ENCODE measurements at places on chromosomes 6 and 20.

DNA sequence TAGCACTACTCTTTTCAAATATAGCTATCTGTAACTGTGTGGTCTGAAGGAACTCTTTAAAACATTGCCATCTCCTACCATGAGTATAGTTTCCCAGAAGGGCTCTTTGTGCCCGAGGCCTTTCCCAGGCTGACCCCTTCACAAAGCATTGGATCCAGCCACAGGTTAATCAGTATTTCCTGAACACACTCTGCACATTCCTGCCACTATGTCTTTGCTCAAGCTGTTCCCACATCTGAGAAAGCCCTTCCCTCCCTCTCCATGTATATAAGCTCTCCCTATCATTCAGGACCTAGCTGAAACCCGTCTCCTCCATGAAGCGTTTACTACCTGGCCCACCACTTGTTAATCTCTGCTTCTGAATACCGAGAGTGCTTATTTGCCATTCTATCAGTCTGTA is 47.8 kb upstream of the PKHD1 start:
- DNase-seq: no peak

- no peak for DNase-seq
Observed at GRCh38 chr20:50321797-50322480, 131.3 kb downstream of the CEBPB start.

GRCh38 chr6:17458966-17459365 is 65.6 kb downstream of the CAP2 start:
- no peak for DNase-seq

GRCh38 chr6:314377-314776 is 22.1 kb downstream of the DUSP22 start:
- DNase-seq: no peak

GRCh38 chr20:2991532-2991931 is 51.9 kb upstream of the GNRH2 start:
- DNase-seq: no peak

GRCh38 chr6:131191590-131191989 is 56.3 kb downstream of the AKAP7 start:
- DNase-seq: no peak

- DNase-seq: no peak
Observed at GRCh38 chr20:36873498-36874189, 2.3 kb upstream of the TLDC2 start.

- DNase-seq: no peak
Observed at GRCh38 chr20:46970937-46971630, 76.4 kb downstream of the EYA2 start.

DNA sequence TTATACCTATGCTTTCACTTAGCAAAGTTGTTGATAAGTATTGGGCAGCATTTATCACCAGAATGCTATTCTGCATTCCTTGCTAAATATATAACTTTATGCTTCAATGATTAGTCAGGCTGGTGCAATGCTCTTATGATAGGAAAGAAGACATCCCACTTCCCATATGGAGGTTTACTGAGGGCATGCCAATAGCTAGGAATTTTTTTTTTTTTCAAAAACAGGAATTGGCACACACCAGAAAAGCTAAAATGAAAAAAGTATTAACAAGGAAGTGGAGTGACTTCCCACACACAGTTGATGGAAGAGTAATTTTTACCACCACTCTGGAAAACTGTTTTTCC is 90.8 kb downstream of the FRK start:
- DNase-seq: no peak

GRCh38 chr6:136511926-136512325 is 38.3 kb downstream of the MAP7 start:
- no peak for DNase-seq

DNA sequence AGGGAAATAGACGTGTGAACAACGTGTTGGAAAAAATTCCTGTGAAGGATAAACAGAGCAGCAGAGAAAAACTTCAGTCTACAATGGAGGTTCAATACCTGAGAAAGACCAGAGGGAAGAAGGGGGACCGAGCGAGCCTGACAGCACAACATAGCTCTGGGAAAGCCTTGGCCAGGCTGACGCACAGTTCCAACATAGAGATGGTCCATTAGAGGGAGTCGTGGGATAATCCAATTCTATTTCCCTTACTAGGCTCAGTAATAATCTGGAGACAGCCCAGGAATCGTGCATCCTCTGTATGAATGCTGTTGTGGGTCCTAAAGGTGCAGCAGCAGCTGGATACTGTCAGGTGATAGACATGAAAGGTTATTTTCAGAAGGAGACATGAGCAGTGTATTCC is 370.8 kb upstream of the BTBD3 start:
- no peak for DNase-seq

- no peak for DNase-seq
Observed at GRCh38 chr6:144036835-144037195, 28.8 kb upstream of the PLAGL1 start.

- DNase-seq: no peak
Observed at GRCh38 chr20:39822667-39823066, 860.5 kb downstream of the DHX35 start.

GRCh38 chr6:33197431-33198048 is 2.9 kb downstream of the RXRB start:
- no peak for DNase-seq

DNA sequence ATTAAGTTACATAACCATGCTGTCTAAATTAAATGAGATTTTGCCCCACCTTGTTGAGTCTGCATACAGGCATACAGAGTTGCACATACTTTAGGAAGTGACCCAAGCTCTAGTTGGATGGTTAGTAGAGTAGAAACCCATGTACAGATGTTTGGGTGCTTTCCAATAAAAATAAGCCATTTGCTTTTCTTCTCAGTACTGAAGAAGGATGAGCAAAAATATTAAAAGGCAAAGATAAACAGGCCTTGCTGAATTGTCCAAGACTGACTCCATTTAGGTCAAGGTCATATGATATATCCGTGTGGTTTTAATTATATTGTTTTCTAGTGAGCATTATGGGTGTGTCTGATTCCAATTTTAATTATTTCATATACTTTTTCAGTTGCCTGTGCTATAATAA is 589.4 kb downstream of the RFPL4B start:
- peak; percentile 66 for DNase-seq

DNA sequence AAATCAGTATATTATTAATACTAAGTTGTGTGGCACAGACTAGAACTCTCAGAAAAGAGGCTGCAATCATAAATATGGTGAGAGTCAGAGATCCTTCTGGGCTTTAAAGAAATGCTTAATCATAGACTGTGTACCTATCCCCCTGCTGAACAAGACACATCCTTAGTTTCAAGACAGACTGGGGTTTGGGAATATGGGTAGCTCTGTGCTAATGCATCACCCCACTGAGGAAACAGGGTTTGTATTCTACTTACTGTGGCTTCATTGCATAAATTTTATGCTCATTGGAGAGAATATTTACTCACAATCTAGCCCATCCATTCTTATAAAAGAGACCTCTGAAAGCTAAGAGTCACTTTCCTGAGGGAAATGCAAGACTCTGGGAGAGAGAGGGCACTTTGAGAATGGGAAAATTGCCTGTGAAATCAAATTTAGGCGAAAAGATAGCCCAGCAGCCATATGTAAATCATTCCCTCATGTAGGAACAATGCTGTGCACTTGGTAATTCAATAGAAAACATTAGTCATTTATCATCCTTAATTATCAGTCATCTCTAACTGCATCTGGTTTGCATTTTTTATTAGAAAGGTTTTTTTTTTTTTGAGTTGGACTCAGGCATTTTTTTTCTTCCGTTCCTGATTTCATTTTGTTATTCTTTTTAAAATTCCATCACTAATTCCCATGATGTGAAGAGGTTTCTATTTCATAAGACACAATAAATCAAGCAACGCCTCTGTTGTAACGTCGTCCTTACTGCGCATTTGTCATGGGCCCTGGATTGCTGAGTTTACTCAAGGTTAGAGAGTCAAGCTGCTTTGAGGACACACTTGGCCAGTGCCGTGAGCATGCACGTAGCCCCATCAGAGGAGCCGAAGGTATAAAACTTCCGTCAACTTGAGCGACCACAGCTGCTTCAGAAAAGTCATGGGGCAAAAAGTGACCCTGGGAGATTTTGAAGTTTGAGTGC is 91.8 kb downstream of the TRMT11 start:
- DNase-seq: peak; percentile 27

- no peak for DNase-seq
Observed at GRCh38 chr6:41673704-41674000, 35.4 kb downstream of the MDFI start.

- no peak for DNase-seq
Observed at GRCh38 chr6:35686873-35687555, 1.7 kb downstream of the FKBP5 start.

DNA sequence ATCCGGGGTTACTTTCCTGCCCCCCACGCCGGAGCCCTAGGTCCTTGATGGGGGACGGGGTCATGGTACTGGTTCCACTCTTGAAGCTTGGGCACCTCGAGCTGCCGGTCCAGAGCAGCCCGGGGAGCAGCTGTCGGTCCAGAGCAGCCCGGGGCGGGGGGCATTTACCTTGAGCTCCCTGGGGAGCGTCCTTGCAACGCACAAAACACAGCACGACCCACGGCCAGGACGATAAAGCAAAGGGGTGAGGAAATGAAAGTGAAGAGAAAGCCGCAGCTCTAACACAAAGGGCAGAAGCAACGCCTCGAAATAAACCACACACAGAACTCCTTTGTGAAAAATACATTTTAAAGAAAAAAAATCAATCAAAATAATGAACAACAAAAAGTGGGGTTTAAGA is 39.1 kb downstream of the KCNQ2 start:
- DNase-seq: no peak

- DNase-seq: peak; percentile 59
Observed at GRCh38 chr20:21804802-21805201, 99.3 kb downstream of the PAX1 start.

GRCh38 chr6:163243083-163243482 is 171.4 kb upstream of the QKI start:
- no peak for DNase-seq

DNA sequence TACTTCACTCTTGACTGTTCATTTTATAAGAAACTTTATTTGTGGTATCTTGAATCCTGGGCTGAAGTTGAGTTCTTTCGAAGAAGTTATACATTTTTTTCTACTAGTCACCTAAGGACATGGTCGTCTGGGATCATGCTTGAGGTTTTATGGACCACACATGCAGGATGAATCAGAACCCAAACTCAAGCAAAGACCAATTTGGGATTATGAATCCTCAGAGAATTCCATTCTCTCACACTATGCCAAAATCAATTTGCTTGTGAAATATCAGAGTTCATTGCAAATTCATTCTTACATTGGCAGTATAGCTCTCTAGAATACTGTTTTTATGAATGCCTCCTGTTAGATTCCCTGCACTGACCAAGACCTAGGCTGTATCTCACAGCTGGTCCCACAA is 114.3 kb upstream of the HDAC2 start:
- no peak for DNase-seq

- DNase-seq: peak; percentile 84
Observed at GRCh38 chr6:127192911-127193541, 73.6 kb upstream of the RNF146 start.

DNA sequence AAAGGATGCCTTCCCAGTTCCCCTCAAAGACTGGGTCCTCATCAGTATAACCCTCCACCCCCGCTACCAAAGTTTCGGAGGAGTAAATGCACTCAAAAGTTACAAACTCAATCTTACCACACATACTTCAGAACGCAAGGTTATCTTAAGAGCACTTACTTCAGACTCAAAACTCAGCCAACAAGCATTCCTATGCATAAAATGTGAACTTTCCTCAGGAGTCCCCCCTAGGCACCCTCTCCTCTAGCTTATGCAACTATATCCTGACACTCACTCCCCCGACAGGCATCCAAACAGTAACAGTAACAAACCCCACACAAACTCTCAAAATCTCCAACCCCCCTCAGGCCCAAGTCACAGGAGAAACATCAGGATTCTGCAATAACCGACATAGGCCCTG is 11.1 kb upstream of the ADTRP start:
- DNase-seq: no peak

- no peak for DNase-seq
Observed at GRCh38 chr6:112054555-112055190, 769 bp downstream of the CCN6 start.

GRCh38 chr20:48789185-48789668 is 38.6 kb downstream of the PREX1 start:
- DNase-seq: no peak

DNA sequence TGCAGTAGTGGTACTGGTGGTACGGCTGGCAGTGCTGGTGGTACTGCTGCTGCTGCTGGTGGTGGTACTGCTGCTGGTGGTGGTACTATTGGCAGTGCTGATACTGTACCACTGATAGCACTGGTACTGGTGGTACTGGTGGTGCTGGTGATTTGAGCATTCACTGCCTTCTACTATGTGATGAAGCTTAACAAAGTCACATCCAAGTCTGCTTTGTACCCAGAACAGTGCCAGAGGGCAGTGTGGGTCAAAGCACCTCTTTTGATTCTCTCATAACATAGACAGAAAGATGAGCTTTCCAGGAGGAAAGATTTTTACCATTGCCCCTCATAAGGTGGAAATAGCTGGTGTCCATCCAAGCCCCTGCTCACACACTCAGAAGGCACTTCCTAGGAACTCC is 48.7 kb downstream of the ANKRD6 start:
- DNase-seq: no peak

- no peak for DNase-seq
Observed at GRCh38 chr20:5848711-5849505, 98.7 kb downstream of the SHLD1 start.

- peak; percentile 21 for DNase-seq
Observed at GRCh38 chr6:72322771-72323170, 299.1 kb upstream of the KCNQ5 start.

DNA sequence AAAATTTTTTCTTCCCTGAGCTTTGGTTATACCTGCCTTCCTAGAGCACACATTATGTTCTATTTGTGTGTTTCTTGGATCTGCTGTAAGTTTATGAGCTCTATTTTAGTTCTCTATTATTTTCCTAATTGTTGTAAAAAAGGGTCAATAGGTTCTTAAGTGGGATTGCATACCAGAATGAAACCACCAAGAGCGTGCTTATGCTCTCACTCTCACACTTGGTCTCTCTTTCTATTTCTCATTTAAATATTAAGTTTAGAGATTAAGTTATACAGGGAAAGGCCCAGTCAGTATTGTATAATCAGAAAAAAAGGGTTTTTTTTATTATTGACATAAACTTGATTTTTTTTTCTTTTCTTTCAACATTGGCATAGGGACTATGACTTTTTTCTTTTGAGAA is 96.8 kb downstream of the RIMS1 start:
- no peak for DNase-seq

GRCh38 chr6:110778333-110778732 is 36.9 kb downstream of the CDK19 start:
- DNase-seq: no peak

- DNase-seq: no peak
Observed at GRCh38 chr6:68718385-68719073, 83.4 kb downstream of the ADGRB3 start.

- DNase-seq: no peak
Observed at GRCh38 chr6:170393033-170393432, 86.5 kb downstream of the FAM120B start.

- DNase-seq: no peak
Observed at GRCh38 chr6:140499607-140500006, 1125.2 kb upstream of the CITED2 start.

GRCh38 chr20:54115172-54115854 is 44.9 kb upstream of the BCAS1 start:
- DNase-seq: no peak

GRCh38 chr6:40410821-40411220 is 176.3 kb downstream of the LRFN2 start:
- DNase-seq: no peak

DNA sequence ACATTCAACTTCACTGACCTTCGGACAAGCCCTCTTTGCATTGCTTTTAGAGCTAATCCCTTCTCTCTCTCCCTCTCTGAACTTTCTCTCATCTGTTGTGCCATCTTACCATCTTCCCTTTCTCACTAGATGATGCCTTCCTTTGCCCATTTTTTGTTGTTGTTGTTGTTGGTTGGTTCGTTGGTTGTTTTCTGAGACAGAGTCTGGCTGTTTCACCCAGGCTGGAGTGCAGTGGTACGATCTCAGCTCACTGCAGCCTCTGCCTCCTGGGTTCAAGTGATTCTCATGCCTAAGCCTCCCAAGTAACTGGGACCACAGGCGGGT is 18.8 kb downstream of the MAP3K5 start:
- no peak for DNase-seq
